ENCODE measurements at places on chromosomes 4 and X.

GRCh38 chrX:136271300-136271699, 20.1 kb upstream of the MAP7D3 start:
- no peak for DNase-seq

DNA sequence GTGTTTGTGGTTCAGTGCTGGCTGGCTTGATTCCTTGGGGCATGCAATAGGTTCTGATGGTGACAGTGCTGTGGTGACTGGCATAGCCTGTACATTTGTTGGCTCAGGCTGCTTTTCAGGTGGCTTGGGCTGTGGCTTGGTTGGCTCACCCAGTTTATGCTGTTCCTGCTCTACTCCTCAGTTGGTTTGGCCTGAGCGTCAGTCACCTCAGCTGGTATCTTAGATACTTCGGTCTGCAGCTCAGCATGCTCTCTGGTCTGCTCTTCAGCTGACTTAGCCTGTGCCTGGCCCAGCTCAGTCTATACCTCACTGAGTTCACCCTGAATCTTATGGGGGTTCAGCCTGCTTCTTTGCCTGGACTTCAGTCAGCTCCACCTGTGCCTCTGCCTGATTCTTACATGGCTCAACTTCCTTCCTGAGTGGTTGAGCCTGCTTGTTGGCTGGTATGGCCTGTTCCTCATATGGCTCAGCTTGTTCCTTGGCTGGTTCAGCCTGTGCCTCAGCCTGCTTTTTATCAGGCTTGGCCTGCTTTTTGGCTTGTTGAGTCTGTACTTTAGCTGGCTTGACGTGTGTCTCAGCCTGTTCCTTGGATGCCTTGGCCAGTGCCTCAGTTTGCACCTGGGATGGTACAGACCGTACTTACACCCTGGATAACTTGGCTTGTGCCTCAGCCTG, 170.6 kb downstream of the MSN start:
- no peak for DNase-seq

- DNase-seq, result no peak
Observed at GRCh38 chr4:70624226-70624793, 4.2 kb upstream of the ENAM start.

DNA sequence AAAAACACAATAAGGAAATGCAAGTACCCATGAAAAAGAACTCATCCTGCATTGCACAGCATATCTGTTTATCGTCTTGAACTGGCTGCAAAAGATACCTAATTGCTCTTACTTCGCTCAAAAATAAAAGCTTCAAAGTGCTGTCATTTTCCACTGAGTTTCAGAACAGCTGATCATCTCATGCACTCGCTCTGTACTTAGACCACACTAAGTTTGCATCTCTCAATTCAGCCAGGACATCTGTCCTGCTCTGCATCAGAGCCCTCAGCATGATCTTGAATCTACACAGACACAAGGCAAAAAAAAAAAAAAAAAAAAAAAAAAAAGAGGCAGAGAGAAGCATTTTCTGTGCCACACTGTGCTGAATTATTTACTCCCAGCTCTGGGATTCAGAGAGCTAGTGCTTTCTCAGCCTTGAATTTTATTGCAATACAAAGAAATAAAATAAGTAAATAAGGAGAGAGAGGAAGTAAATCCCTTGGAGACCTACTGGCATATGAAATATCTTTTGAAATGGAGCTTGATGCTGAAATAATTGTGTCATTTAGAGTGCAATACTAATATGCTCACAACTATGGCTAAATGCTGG, 81.3 kb downstream of the PPP1R2C start:
- DNase-seq, result no peak

DNA sequence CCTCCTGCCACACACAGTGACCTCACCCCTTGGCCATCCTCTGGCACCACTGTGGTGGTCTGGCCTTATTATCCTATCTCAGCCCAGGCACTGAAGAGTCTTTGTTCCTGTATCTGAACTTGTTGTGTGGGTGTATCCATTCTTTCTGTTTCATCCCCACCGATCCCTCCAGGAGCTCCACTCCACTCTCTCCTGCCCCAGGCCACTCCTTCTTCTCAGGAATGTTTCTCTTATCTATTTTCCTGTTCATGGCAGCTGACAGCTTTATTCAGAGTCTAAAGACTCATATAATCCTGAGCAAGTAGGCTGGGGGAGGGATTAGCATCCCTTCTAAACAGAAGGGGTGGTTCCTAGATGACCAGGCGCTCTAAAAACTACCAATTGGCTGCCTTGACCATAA, 150.0 kb downstream of the ANAPC10 start:
- no peak for DNase-seq

DNA sequence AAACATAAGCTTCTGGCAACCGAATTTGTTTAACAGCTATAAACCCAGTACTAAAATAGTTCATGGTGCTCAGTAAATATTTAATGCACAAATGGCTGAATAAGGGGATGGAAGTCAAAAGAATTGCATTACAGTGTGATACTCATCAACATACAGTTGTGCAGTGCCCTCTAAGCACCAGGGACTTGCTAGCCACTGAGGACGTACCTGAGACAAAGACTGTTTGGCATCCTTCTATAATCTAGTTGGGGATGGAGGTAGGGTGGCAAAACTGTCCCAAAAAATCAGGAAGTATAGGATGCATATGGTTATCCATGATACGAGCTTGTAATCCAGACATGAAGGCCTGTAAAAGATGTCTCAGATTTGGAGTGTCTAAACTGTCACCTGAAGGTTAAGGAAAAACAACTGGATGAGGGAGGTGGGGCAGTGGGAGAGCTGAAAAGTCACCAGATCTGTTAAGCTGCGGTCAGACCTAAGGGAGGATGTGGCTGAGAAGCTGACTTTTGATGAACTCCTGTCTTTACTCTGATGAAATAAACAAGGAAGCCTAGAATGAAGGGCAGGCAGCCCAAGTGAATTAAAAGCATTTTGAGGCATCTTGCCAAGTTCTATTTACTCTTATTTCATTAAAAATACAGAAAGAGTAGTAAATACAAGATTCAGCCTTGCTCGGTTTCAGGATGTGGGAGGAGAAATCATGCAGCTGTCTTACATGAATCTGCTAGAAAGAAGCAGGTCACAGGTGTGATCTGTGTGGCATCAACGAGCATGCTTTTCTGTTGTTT, 12.0 kb upstream of the CD38 start:
- DNase-seq, result no peak

GRCh38 chrX:46913667-46914066, 1.4 kb downstream of the JADE3 start:
- no peak for DNase-seq

DNA sequence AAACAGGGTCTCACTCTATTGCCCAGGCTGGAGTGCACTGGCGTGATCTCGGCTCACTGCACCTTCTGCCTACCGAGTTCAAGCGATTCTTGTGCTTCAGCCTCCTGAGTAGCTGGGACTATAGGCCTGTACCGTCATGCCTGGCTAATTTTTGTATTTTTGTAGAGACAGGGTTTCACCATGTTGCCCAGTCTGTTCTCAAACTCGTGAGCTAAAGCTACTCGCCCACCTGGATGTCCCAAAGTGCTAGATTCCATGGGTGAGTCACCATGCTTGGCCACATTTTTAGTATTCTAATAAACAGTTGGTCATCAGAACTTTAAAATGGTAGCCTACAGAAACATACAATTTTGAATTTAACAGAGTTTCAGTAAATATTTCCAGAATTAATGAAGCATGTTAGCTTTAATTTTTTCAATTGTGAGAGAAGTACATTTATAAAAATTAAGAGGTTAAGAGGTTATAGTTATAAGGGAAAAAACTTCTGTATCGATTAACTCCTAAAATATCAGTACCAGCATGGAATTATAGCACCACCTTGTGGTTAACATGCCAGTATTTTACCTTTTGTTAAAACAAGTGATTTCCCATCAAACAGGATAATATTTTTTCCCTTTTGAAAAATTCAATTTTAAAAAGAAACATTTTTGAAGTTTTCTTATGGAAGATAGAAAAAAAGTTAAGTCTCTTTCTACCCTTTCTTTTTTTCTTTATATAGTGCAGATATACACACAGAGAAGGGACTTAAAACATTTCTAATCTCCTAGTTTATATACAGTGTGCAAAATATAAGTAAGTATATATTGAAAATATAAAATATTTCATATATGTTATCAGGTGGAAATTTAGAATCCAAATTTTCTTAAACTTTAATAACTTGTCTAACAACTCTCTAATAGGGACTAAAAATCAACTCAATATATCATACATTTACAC, 35.4 kb downstream of the CEP44 start:
- no peak for DNase-seq

GRCh38 chr4:165560941-165561340, 182.1 kb downstream of the CPE start:
- DNase-seq, result no peak

DNA sequence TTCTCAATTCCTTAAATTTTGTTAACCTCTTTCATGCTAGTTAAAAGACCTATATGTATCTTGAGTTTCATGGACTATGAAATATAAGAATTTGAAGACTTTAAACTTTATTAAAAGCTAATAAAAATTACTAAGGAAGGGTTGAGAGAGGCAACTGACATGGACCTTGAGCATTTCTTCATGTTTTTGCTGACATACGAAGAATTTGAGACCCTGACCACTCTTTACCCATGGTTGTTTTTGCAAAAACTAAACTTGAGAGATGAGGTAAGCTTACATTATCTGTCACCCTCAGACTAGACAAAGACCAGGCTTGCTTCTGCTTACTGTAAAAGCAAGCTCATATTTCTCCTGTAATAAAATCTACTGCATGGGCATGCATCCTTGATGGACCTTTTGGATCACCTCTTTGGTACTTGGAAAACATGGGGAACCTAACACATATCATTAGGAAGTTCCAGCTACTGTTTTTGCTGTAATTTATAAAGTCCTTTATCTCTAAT, 338.2 kb upstream of the PABPC4L start:
- no peak for DNase-seq

DNA sequence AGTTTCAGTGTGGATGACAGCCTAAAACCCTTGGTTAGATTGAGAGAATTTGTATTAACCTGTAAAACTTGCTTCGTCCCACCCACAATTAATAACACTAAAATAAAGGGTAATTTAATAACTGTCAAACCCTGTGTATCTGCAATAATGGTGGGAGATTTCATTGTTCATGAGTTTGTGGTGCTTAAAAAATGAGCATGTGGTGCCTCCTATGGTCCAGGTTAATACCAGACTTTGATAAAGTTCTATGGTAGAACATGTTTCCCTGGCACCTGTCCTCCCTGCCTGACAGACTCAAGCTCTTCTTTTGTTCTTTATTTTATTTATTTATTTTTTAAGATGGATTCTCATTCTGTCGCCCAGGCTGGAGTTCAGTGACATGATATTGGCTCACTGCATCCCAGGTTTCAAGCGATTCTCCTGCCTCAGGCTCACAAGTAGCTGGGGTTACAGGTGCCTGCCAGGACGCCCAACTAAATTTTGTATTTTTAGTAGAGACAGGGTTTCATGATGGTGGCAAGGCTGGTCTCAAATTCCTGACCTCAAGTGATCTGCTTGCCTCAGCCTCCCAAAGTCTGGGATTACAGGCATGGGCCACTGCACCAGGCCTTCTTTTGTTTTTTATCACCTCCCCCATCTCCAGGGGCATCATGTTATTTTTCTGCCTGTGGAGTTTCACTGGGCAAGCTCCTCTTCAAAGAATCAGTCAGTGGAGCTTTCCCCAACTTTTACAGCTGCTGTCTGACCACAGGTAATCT, 289.2 kb downstream of the NR3C2 start:
- no peak for DNase-seq

- DNase-seq, result no peak
Observed at GRCh38 chrX:3532581-3533085, 180.8 kb downstream of the PRKX start.
